CD4-positive, alpha-beta T cell treated with Interleukin-12 subunit alpha and Interleukin-12 subunit beta, for 1 hour (primary cell): ENCODE measurements at places on chromosomes 11 and 22.

DNA sequence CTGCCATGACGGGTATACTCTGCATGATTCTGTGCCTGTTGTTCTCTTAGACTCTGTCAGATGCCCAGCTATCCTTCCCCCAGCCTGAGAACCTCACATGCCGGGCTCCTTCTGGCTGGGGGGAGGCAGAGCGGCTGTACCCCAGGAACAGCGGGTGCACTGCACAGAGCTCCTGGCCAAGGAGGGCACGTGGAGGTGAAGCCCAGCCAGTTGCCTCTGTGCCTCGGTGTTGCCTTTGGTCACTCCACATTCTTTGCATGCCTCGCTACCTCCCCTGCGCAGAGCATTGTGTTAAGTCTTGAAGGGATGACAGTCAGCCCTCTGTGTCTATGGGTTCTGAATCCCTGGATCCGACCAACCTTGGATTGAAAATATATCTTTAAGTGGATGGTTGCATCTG, 77.7 kb downstream of the FEZ1 start:
- no peak for DNase-seq

GRCh38 chr11:7596975-7597391, 76.3 kb downstream of the CYB5R2 start:
- no peak for DNase-seq

DNA sequence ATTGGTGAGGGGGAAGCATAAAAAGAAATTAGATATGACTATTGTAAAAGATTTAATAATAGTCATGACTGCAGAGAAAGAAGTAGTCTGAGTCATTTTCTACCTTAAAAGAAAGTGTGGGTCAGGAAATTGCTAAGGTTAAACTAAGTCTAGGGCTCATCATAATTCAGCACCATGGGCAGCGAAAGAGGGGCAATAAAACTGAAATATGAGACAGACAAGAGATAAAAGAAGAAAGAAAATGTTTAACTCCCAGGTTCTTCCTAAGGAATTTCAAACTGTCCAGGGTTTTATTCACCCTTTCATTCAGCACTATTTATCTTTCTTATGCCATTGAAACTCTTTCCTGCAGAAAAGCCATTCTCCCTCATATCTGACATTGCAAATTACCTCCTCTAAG, 114.4 kb upstream of the API5 start:
- no peak for DNase-seq

- DNase-seq, result no peak
Observed at GRCh38 chr11:44957776-44958564, 7.3 kb upstream of the TP53I11 start.

- no peak for DNase-seq
Observed at GRCh38 chr11:95066716-95067038, at the start of gene SRSF8. Gene SRSF8, plus strand, starts transcription at chr11:95066919. Its CDS starts 308 bp downstream, at chr11:95067227.

- DNase-seq, result no peak
Observed at GRCh38 chr11:124482362-124483147, 37.1 kb upstream of the OR8B8 start.

DNA sequence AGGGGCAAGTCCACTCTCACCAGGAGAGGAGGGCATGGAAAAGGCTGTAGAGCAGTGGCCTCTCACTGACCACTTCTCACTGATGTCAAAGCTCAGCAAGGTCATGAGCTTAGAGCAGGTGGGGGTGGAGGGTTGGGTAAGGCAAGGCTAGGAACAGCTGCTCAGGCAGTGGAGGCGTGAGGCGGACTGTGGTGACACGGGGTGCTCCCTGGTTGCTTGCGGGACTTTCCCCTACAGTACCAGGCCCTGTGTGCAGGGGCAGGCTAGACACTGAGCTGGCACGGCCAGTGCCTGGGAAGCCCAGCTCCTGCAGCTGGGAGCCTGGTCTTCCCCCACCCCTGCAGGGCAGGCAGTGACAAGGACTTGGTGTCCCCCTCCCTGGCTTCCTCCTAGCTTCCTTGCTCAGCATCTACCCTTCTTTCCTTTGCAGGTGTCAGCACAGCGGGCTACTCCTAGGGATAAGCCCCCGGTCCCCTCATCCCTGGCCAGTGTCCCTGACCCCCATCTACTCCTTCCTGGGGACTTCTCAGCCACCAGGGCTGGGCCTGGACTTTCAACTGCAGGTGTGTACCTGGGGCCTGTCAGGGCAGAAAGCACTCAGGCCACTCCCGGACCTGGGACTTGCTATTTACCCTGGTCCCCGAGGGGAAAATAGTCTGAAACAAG, 45.6 kb downstream of the PISD start:
- DNase-seq, result peak; percentile 16

- DNase-seq, result no peak
Observed at GRCh38 chr11:16750417-16750816, 12.0 kb downstream of the C11orf58 start.

GRCh38 chr11:38005597-38005996, 1407.6 kb upstream of the RAG2 start:
- no peak for DNase-seq

DNA sequence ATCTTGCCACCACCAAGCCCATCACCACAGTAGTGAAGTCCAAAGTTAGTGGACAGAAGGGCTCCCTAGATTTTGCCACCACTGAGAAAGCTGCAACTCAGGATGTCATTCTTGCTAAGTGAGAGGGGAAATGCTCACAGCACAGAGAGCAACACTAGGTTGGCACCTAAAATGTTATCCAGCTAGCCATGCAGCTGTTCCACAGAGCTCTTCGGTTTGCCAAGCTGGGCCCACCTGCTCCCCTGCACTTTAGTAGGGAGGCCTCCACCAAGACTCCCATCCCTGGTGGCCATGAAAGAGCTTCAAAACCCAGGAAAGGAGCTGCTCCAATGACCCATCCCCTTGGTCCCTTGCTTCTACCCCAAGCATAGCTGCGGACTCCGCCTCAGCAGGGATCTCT, 63.8 kb downstream of the TRIM29 start:
- no peak for DNase-seq

DNA sequence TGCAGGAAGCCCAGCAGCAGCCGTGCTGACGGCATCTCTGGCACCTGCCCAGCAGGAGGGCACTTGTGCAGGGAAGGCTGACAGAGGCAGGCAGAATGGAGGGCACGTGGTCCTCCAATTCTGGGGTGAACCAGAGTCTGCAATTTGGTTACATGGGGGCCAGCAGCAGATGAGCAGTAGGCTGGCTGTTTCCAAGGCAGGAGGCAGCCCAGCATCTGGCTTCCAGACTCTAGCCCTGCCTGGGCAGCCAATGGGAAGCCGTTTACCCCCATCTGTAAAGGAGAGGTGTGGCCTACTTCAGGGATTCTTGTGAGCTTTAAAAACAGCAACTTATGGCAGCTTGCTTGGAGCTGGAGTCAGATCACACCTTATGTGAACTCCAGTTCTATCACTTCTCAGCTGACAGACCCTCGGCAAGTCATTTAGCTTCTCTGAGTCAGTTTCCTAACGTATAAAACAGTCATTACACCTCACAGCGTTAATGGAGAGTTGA, 27.9 kb upstream of the RASL10A start:
- DNase-seq, result no peak

- DNase-seq, result no peak
Observed at GRCh38 chr11:10762185-10762584, 11.1 kb downstream of the CTR9 start.

DNA sequence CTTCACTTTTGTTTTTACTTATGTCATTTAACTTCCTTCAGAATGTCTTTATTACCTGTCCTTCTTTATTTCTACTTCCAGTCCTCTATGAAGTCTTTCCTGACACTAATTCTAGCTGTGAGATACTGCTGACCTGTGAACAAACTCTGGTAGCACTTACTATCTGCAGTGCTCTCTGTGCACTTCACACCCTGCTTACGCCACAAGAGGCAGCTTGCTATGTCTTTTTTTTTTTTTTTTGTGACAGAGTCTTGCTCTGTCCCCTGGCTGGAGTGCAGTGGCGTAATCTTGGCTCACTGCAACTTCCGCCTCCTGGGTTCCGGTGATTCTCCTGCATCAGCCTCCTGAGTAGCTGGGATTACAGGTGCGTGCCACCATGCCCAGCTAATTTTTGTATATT, 10.7 kb downstream of the STIM1 start:
- DNase-seq, result no peak

DNA sequence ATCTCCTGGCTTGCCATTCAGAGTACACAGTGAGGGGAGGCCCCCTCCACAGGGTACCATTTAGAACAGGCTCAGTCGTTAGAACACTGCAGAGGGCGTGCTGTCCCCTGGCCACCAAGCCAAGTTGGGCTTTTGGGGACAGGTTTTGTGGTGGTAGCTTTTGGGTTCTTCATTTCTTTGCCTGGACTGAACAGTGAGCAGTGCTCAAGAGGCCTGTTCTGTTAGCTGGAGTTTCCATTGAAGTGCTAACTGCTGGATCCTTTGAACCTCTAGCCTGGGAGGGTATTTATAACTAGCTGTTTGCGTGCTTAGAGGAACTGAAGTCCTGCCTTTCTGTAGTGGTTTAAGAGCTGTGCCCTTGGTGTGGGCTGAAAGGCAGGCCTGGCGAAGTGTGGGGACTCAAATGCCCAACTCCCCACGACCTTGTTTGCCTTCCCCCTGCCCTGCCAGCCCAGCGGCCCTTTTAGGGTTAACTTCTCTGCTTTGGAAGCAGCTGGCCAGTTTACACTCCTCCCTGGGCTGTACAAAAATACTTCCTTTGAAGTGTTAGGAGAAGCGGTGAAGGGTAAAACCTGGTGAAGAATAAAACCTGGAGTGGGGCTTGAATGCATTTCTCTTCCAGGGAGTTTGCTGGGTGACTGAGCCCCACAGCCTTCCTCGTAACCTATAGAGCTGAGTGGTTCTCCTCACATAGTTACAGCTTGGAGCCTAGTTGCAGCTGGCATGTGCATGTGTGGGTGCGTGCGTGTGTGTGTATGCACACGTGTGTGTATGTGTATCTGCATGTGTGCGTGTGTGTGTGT, 34.6 kb downstream of the ZNRF3 start:
- no peak for DNase-seq

GRCh38 chr22:19983741-19984140, 32.9 kb downstream of the ARVCF start:
- DNase-seq, result no peak

DNA sequence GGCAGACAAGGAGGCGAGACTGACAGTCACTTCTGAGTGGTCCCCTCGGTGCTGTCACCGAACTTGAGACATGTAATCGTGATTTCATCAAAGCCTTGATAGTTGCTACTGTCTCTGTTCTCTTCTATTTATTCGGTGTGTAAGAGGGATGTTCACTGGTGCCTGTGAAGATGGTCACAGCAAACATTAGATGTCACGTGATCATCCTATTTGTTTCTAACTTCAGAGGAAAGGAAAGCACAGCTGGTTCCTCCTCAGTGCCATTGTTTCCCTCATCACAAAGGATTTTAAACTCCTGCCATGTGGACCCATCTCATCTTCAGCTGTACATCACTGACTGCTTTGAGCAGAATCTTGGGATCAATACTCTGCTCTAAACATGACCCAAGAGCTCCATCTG, 73.1 kb upstream of the CLMP start:
- no peak for DNase-seq

DNA sequence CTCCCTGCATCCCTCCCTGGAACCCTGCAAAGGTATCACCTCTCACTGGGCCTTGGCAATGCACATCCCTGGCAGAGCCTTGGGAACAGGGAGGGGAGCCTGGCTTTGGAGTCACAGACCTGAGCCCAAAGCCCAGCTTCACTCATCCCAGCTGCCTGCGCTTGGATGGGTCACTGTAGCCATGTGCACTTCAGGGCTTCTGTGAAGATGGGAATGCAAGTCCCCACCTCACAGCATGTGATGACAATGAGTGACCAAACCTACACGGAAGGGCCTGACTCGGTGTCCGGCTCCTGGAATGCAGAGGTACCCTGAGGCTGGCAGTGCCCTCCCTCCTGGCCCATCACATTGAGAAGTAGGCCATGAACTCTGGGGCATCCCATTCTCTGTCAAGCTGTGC, 22.8 kb upstream of the BAIAP2L2 start:
- DNase-seq, result no peak

GRCh38 chr22:22935546-22936157, 48.0 kb downstream of the IGLL5 start:
- DNase-seq, result peak; percentile 13

- no peak for DNase-seq
Observed at GRCh38 chr22:48936391-48936790, 891.3 kb downstream of the BRD1 start.

- DNase-seq, result no peak
Observed at GRCh38 chr11:10627291-10627690, 58.8 kb upstream of the LYVE1 start.

DNA sequence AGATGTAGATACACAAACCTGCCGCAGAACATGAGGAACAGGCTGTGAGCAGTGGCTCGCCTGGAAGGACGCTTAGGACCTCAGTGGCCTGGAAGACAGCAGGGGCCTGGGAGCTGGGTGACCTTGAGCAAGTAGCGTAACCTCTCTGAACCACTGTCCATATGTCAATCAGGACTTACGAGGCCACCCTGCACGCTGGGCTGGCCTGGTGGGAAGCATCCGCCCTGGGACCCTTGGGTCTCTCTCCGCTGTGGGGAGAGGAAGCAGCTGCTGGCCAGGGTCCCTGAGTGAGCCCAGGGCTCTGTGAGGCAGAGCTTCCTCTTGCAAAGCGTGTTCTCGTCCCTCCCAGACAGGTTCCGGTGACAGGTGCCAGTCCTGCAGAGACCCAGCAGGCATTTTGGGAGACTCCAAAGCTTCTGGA, 14.0 kb upstream of the EHD1 start:
- DNase-seq, result no peak

- DNase-seq, result no peak
Observed at GRCh38 chr11:61075891-61076290, 26.4 kb upstream of the CD5 start.

DNA sequence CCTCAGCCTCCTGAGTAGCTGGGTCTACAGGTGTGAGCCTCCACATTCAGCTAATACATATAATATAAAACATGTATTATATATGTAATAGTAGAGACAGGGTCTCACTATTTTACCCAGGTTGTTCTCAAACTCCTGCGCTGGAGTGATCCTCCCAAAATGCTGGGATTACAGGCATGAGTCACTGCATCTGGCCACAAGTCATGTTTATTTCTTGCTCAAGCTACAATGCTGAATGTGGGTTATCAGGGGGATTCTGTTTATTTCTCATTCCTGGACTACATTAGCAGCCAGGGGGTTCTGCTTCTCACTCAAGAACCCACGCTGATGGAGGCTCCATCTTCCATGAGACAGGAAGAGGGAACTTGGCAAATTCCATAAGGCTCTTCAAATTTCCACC, 24.8 kb downstream of the FOLR3 start:
- DNase-seq, result no peak

DNA sequence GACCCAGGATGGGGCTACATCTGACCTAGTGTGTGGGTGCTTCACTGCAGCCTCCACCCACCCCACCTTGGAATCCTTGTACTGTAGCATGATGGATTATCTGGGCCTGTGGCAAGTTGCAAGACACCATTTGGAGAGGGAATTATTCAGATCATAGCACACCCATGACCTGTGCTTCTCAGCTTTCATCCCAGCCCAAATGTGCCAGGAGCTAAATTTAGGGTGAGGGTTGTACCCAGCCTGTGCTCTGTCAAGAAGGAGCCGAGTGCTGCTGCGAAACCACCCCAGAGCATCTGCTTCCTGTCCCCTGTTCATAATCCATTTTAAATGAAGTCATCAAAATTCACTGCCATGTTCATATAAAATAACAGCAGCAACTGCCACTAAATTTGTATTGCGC, 394.5 kb downstream of the SHANK2 start:
- no peak for DNase-seq

- DNase-seq, result peak; percentile 97
Observed at GRCh38 chr22:50507991-50508884, at the start of gene NCAPH2. Gene NCAPH2, plus strand, starts transcription at chr22:50508224. Its CDS starts 114 bp downstream, at chr22:50508338.

- DNase-seq, result no peak
Observed at GRCh38 chr11:44057340-44057739, 8.7 kb upstream of the ACCS start.
